Spinal cord (tissue), 10 donors: ENCODE measurements at places on chromosomes 5 and 9.

- no peak for DNase-seq
Measured at GRCh38 chr9:92983984-92984589, 36.8 kb downstream of the FGD3 start.

- DNase-seq = no peak
Measured at GRCh38 chr5:154501566-154501965, 23.5 kb upstream of the HAND1 start.

DNA sequence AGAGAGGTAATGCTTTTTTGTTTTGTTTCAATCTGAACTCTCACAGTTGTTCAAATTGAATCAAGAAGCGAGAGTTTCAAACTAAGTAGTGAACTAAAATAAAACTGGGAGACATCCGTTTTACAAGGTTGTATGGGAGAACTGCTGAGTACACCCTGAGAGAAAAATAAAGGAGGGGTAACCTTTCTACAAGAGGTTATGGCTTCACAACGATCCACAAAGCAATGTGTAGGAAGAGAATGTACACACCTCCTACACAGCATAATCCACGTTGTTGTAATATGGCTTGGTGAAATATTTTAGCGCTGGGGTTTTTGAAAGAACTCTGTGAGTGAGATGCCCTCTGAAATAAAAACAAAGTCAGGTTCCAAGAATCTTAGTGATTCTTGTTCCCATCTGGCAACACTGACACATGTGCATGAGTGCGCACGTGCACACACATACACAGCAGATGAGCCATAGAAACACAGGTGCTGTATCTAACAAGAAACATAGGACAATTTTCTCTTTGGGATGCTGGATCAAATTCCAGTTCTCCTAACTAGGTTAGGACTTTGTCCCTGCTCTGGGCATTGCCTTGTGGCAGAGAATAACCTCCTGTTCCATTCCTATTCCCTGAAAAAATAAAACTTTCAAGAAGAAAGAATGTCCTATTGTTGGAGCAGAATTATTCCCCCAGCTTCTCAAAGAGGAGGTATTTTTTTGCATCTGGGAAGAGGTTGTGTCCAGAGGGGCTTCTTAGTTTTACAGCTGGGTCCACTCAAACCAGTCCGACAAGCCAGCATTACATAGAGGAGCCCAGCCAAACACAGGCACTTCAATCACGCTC, 94.5 kb upstream of the EFNA5 start:
- no peak for DNase-seq

- no peak for DNase-seq
Measured at GRCh38 chr5:139273322-139273571, 20.3 kb upstream of the MATR3 start.

- peak; percentile 70 for DNase-seq
Measured at GRCh38 chr5:112419164-112419985, at the start of gene EPB41L4A. EPB41L4A (minus strand) TSS chr5:112419277; CDS start chr5:112419039, 238 bp downstream.

GRCh38 chr9:78033870-78034269, 2.3 kb upstream of the GNAQ start:
- no peak for DNase-seq

DNA sequence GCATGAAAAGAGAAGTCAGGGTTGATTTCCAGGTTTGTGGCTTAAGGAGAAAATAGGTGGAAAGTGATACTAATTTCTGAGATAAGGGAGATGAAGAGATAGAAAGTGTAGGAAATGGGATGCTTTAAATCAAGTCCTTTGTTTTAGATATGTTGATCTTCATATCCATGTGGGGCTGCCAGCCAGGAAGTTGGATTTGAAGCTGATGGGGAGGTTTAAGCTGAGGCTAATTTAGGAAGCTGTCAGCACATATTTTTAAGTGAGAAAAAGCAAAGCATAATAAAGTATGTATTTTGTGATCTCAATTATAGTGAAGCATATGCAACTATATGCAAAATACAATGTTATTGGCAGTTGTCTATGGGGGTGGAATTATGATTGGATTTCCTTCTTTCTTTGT, 428.4 kb downstream of the CSNK1G3 start:
- DNase-seq = no peak

DNA sequence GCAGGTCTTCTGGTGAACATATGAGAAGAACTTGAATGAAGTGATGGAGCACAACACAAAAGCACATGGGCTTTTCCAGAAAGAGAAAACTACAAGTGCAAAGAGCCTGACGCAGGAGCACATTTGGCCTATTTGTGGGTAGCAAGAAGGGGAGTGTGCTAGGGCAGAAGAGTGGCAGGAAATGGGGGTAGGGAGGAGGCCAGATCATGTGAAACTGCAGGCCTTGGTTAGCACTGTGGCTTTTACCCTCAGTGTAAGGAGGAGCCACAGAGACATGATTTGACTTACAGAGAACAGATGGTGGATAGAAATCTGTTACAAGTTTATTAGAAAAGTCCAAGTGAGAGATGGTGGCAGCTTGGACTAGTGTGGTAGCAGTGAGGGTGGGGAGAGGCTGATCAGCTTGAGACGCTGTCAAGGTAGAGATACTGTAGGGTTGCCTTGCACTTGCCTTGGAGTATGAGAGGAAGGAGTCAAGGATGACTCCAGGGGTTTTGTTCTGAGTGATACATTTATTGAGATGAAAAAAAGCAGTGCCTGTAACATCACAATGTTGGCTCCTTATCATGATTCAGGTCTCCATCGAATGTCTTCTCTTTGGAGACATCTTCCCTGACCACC, 126.7 kb downstream of the PPP2R2B start:
- DNase-seq = no peak

- DNase-seq = no peak
Measured at GRCh38 chr5:33300209-33300742, 140.5 kb upstream of the TARS1 start.

DNA sequence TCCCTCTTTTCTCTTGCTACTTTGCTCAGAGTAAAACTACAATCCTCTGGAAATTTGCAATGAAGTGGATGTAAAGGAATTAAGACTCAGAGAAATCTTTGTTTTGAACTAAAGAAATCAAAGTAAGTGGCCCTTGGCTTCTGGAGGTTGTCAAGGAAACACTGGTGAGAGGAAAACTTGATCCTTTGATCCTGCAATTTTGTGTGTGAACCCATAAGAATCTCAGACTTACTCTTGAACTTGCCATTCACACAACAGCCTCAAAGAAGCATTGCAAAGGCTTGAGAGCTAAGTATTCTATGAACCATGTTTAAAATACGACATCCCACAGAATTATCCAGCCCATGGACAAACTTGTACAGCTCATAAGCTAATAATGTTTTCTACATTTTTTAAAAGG, 827.5 kb downstream of the TAF11L14 start:
- no peak for DNase-seq

- DNase-seq = no peak
Measured at GRCh38 chr9:83444110-83444509, 94.1 kb downstream of the FRMD3 start.

- DNase-seq = no peak
Measured at GRCh38 chr9:81088341-81088740, 601.0 kb downstream of the TLE1 start.

GRCh38 chr5:101338226-101338625, 435.1 kb upstream of the ST8SIA4 start:
- no peak for DNase-seq
